ENCODE measurements at places on chromosomes 4 and X. TPM values are rescaled to one million over a fixed set of nuclear protein-coding genes. Genes with fewer than 3 reads are reported as not detected.

Gene CCDC149
- total RNA-seq, result 2.4 TPM

Gene MAGEA4
- total RNA-seq, result not detected

Gene IL2
- not detected for total RNA-seq

Gene KCNE5
- total RNA-seq, result 0.20 TPM

Gene CSAG3
- total RNA-seq, result not detected

Gene CLTRN
- total RNA-seq, result 0.65 TPM

Gene PLP1
- total RNA-seq, result not detected

Gene CC2D2A
- total RNA-seq, result 11.6 TPM

Gene CLCN4
- total RNA-seq, result 3.6 TPM

Gene ITIH6
- not detected for total RNA-seq

Gene ZNF275
- total RNA-seq, result 6.0 TPM

Gene XAGE2
- not detected for total RNA-seq

Gene ADH1C
- total RNA-seq, result not detected

Gene FAM9C
- not detected for total RNA-seq

Gene RHOXF2B
- total RNA-seq, result not detected

Gene NOX1
- 0.07 TPM for total RNA-seq

Gene ABCG2
- 22.0 TPM for total RNA-seq

Gene UGT2B7
- 0.35 TPM for total RNA-seq

Gene HEPH
- total RNA-seq, result not detected

Gene RBM3
- 362 TPM for total RNA-seq

Gene DNAAF6
- not detected for total RNA-seq

Gene CCSER1
- not detected for total RNA-seq

Gene LRRC66
- total RNA-seq, result 0.14 TPM

Gene APLN
- 0.82 TPM for total RNA-seq

Gene N4BP2
- total RNA-seq, result 4.4 TPM

Gene CYP4V2
- total RNA-seq, result 2.8 TPM

Gene BEX1
- total RNA-seq, result not detected

Gene GRIA2
- total RNA-seq, result not detected

Gene PDE6B
- total RNA-seq, result not detected

Gene TRAM1L1
- 0.52 TPM for total RNA-seq

Gene SPANXA2
- total RNA-seq, result 0.20 TPM

Gene QRFPR
- total RNA-seq, result not detected

Gene FHDC1
- total RNA-seq, result 0.86 TPM

Gene S100G
- total RNA-seq, result not detected

Gene REST
- total RNA-seq, result 12.0 TPM

Gene RWDD4
- total RNA-seq, result 17.2 TPM

Gene SPATA4
- total RNA-seq, result 0.17 TPM

Gene SCRG1
- not detected for total RNA-seq

Gene SYN1
- 0.25 TPM for total RNA-seq

Gene PLAC8
- 1.1 TPM for total RNA-seq

Gene CXCL6
- total RNA-seq, result not detected

Gene CRMP1
- 4.0 TPM for total RNA-seq

Gene VSIG4
- not detected for total RNA-seq
